ENCODE measurements at places on chromosomes 5 and 9.

DNA sequence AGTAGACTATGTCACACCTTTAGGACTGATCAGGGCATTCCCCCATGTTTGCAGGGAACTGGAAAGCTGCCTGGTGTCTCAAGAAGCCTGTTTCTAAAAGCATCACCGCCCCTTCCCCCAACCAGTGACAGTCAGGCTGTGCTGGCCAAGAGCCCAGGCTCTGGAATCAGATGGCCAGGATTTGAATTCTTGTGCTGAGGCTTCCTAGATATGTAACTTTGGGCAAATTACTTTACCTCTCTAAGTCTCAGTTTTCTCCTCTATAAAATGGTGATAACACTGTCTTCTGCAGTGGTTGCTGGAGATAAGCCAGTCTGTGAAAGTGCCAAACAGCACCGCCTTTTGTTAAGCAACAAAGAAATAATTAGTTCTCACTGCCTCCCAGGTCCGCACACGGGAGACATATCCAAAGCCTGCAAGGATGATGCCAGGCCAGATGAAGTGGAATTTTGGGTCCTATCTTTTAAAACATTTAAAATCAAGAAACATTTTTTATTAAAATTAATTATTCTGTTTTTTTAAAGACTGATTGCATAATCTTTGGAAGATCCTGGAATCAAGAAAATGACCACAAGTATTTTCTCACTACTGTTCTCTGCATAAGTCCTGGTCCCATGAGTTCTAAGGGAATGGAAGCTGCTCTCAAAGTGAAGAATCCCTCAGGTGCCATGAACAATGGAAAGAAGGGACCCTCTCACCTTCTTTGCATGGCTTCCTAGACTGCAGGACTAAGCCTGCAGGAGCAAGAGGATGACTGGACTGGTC lies 13.9 kb downstream of the SLC31A2 start:
- DNase-seq, result peak; percentile 76

GRCh38 chr9:92620845-92621244 lies 49.1 kb downstream of the IPPK start:
- DNase-seq, result no peak

DNA sequence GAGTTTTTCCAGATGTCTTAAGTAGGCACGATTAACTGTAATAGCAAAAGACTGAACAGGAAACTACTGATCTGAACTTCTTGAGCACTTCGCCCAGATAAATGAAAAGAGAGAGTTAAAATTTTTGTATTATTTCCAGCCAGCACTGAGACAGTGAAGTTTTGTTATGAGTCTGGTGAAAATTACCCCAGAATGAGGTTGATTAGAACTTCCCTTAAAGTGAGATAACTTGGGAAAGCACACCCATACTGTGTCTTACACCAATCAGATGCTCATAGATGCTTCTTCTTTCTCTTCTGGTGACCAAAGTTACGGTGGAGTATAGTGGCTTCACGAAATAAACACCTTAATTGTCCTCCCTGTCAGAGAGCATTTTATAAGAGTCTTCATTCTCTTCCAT lies 131.8 kb upstream of the SLC12A2 start:
- DNase-seq, result no peak

DNA sequence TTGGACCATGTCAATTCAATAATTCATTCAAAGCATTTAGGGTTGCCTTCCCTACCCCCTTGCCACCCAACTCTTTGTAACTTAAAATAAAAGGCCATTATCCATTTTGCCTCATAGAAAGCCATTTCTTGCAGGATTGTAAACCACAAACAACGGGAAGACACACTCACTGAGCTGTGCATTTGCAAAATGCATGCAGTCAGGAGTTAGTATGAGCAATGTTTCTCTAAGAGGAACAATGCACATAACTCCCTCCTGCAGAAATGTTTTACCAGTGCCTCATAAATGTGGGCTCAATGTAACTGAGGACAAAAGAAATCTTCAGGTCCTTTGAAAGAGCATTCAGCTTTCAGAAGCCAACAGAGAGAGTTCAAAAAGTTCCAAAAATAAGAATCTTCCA lies 98.5 kb upstream of the ABCA1 start:
- peak; percentile 39 for DNase-seq

DNA sequence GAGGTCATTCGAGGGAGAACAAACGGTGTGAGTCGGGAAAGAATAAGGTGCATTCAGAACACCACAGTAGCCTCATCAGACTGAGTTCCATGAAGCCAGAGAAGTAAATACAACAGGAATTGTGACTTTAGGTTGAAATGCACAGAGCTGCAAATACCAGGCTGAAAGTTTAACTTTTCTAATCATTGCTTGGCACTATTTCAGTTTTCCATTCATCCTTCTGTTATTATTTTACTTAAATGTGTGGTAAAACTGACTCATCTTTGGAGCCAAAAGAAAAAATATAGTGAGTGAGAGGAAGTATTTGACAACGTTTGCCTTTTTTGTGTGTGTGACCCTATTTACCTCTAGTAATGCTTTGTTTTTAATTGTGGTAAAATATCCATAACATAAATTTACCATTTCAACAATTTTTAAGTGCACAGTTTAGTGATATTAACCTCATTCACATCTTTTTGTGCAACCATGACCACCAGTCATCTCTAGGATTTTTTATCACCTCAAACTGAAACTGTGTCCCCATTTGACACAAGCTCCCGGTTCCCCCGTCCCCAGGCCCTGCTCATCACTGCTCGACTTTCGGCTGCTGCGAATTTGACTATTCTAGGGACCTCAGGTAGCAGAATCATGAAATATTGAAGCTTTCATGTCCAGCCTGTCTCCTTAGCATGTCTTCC lies 166.8 kb downstream of the HSD17B3 start:
- DNase-seq, result peak; percentile 72

Data from GM23248 (cell line).